Heart left ventricle (tissue), 16 donors: ENCODE measurements at places on chromosomes 12 and 14. TPM values are rescaled to one million over a fixed set of nuclear protein-coding genes. Genes with fewer than 3 reads are reported as not detected.

The LBHD2 gene
- polyA plus RNA-seq, result not detected

The PRH2 gene
- not detected for polyA plus RNA-seq

The PTCSC3 gene
- not detected for polyA plus RNA-seq

The WSCD2 gene
- not detected for polyA plus RNA-seq

The DDIT3 gene
- 60.5 TPM for polyA plus RNA-seq

The RFX4 gene
- polyA plus RNA-seq, result not detected

The SLC25A47 gene
- not detected for polyA plus RNA-seq

The SH2B3 gene
- polyA plus RNA-seq, result 16.8 TPM

The ETFBKMT gene
- polyA plus RNA-seq, result 2.3 TPM

The CLEC4D gene
- not detected for polyA plus RNA-seq
